ENCODE measurements at places on chromosomes 1 and 21.

GRCh38 chr1:110230381-110231199 lies 20.5 kb downstream of the KCNC4 start:
- no peak for DNase-seq

DNA sequence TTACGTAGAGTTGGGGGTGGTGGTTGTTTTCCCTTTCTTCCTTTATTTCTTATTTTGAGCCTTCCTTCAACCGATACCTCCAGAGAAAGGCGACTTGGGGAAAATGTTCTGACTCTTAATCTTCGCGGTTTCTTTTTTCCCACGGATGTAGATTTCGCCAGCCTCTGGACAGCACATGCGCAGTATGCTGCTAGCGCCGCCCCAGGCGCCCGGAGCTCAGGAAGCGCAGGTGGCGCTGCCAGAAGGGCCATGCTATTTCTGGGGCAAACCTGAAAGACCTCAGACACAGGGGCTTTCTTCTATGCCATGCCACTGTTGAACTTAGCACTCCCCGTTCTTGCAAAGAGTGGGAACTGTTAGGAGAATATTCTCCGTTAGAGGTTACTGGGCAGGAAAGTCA lies 392.1 kb downstream of the KIF26B start:
- no peak for DNase-seq

GRCh38 chr1:229347528-229347927 lies 4.7 kb upstream of the CCSAP start:
- DNase-seq: no peak

DNA sequence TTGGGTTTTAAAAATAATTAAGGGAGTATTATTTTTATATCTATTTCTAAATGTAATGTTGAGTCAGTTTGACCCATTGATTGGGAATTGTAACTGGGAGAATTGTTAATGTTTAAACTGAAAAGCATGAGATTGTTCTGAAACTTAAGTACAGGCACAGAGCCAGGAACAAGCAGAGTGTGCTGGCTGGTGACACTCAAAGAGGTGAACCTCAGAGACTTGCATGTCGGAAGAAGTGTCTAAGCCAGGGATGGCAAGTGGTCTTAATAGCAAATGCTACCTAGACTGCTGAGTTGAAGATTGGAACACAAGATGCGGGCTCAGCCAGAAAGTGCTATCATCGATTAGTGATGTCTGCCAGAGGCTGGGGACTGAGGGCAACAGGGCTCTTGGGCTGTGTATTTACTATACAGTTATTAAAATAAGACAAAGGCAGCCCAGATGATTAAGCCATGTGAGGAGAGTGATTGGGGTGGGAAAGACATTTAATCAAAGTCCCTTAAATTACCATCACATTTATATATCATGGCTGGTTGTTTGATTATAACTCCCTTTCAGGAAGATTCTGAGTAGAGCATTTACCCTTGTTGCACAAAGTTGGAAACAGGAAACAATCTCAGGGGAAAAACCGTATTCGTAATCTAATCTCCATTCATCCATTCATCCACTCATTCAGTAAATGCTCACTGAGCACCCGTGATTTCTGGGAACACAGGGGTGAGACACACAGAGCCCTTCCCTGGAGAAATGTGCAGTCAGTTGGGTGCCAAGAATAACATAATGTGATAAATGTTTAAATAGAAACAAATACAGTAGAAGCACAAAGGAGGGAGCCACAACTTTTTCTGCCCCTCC lies 42.8 kb downstream of the C8A start:
- no peak for DNase-seq

- DNase-seq: no peak
Measured at GRCh38 chr1:29894311-29894710, 658.0 kb downstream of the PTPRU start.

GRCh38 chr1:39085174-39085573 lies 59.0 kb downstream of the NDUFS5 start:
- no peak for DNase-seq

DNA sequence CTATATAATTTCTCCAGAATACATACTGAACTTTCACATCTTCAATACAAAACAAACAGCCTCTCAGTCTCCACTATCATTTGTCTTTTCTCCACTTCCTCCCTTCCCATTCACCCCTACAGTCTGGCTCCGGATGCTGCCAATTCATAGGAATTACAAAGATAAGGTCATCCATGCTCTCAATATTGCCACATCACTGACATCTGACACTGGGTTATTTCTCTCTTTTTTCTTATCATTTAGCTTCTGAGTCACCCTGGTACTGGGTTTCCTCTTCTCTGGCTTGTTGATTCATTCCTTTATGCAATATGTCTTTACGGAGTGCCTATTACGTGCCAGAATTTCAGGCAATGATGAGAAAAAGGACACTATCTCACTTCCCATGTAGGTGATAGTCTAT lies 3.1 kb upstream of the SH3BP5L start:
- no peak for DNase-seq

DNA sequence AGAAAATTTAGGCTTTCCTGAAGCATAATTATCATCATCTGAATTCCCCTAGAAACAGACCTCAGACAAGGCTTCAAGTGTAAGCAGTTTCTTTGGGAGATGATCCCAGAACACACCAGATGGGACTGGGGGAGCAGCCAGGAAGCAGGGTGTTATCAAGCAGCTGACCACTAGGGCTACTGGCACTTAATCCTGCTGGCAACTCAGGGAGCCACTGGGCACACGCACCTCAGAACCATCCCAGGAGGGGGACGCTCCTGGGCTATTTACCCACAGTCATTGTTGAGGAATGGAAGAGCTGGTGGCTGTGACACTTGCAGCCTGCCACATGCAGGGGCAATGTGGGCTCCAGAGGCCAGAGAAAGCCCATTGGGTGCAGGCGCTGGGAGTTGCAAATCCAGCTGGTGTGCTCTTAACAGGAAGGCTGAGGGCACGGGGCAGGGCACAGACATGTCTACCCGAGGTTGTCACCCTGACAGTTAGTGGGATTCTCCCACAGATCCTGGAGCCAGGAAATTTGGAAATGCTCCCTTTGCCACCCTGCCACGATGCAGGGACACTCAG lies 15.1 kb upstream of the IL22RA1 start:
- DNase-seq: no peak

DNA sequence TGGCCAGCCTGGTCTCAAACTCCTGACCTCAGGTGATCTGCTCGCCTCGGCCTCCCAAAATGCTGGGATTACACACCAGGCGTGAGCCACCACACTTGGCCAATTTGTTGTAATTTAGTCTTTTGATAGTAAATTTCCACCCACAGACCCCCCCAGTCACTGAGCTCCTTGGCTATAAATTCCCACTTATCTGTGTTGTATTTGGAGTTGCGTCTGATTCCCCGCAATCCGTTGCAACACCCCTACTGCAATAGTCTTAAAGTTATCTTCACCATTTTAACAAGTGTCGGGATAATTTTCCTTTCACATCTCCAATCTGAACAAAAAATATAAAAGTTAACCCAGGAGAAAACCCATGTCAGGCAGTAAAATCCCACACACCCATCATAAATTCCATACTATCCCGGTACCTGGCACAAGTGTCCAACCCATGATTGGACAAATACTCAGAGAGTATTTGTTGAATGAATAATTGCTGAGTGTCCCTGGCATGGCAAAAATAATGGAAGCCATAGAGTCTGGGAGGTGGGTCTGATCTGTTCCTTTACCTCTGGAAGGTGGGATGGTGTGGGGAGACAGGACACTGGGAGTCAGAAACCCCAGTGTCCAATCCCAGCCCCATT lies 9.3 kb upstream of the CNR2 start:
- no peak for DNase-seq

GRCh38 chr21:32312326-32312725 lies 13.7 kb downstream of the MRAP start:
- DNase-seq: no peak

DNA sequence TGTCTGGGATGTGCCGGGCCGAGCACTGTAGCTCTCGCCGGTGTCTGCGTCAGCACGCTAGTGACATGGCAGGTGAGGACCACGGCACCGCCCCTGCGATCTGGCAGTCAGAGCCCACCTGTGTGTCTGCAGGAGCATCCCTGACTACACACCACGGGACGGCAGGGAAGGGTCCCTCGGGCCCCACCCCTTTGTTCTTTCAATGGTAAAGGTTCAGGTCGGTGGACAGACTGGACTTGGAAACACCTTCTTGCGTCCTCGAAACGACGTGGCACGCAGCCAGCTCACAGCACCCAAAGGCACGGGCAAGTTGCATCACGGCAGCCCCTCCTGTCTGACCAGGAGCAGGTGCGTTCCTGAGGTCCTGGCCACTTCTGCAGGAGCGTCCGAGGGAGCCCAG lies 3.7 kb upstream of the SAMD11 start:
- no peak for DNase-seq

All from CD4-positive, alpha-beta T cell treated with Interferon alpha-2 for 1 hour (primary cell).